ENCODE measurements at places on chromosomes 2 and 18.
A peak's percentile ranks its signal among the peaks of the same experiment; 100 is the strongest.

GRCh38 chr18:56276466-56276865 is 361.9 kb downstream of the TXNL1 start:
- DNase-seq: no peak

- peak; percentile 45 for DNase-seq
Observed at GRCh38 chr2:97781981-97782380, 68.6 kb downstream of the ZAP70 start.

- no peak for DNase-seq
Observed at GRCh38 chr2:105722726-105723297, 21.9 kb upstream of the NCK2 start.

DNA sequence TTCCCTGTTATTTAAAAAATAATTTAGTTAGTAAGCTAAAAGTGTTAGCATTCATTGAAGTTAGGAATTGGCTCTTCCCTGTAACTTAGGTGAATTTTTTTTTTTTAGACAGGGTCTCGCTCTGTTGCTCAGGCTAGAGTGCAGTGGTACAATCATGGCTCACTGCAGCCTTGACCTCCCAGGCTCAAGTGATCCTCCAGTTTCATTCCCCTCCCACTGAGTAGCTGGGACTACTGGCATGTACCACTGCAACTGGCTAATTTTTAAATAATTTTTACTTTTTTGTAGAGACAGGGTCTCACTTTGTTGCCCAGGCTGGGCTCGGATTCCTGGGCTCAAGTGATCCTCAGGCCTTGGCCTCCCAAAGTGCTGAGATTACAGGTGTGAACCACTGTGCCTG is 66.4 kb downstream of the CERS6 start:
- DNase-seq: no peak

DNA sequence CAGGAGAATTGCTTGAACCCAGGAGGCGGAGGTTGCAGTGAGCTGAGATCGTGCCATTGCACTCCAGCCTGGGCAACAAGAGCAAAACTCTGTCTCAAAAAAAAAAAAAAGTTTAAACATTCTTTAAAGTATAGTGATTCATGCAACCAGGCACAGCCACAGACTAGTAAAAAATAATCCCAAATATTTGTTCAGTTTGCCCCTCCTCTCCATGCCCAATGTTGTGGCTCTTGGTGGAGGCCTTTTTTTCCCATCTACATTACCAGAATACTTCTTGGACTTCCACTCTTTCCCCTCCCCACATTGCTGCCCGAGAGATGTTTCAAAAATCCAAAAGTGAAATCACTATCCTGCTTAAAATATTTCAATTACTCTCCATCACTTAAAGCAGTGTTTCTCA is 5.1 kb upstream of the MALT1 start:
- DNase-seq: no peak

GRCh38 chr18:60549338-60549960 is 176.9 kb upstream of the MC4R start:
- peak; percentile 81 for DNase-seq
